Activated gamma-delta T cell (primary cell): ENCODE measurements at places on chromosomes 6 and 20.

DNA sequence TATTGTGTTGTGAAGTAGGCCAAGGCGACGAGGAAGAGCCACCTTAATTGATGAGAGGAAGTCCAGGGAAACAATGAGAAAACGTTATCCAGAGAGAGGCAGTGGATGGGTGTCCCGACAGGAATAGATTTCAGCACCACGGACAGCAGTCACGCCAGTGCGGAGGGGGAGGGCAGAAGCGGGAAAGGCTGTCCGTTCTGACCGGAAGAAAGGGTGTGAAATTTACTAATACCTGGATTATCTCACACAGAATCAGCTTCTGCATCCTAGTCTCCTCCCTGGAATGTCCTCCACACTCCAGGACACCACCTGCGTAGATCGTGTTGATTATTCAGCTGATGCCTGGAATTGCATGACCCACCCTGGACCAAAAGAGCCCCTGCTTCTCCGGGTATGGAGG is 7.4 kb upstream of the BPIFA3 start:
- no peak for DNase-seq

DNA sequence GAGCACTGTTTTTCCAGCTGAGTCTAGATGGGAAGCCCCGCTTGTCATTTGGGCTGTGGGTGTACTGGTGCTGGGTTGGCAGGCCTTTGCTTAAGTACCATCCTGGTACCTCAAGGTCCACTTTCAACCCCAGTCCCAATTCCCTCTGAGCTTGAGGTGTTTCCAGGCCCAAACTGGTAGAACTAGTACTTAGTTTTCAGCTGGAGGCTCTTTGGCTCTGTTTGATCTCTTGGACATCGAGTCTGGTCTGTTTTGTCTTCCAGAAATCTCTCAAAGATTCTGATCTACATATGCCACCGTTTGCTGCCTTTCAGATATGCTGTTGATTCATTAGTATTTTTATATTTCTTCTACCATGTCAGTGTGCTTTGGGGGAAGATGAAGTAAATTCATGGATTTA is 61.8 kb upstream of the GNRH2 start:
- no peak for DNase-seq

GRCh38 chr20:38143238-38143645 is 21.8 kb downstream of the TGM2 start:
- DNase-seq, result no peak

DNA sequence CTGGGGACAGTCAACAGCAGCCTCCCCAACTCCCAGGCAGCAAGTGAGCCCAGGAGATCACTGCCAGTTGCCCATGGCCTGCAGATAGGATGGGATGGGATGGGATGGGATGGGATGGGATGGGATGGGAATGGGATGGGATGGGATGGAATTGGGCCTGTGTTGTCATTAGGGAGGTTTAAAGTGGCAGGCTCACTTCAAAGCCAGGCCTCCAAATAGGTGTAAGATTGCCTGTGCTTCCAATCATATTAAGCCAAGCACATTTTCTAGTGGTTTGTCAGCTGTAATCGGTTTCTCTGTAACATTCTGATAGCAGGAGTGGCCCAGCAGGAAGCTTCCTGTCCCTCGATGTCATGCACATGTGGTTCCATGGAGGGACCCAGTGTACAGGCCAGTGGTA is 82.7 kb upstream of the NXT1 start:
- no peak for DNase-seq

GRCh38 chr20:37315021-37315451 is 25.6 kb downstream of the MANBAL start:
- DNase-seq, result no peak

DNA sequence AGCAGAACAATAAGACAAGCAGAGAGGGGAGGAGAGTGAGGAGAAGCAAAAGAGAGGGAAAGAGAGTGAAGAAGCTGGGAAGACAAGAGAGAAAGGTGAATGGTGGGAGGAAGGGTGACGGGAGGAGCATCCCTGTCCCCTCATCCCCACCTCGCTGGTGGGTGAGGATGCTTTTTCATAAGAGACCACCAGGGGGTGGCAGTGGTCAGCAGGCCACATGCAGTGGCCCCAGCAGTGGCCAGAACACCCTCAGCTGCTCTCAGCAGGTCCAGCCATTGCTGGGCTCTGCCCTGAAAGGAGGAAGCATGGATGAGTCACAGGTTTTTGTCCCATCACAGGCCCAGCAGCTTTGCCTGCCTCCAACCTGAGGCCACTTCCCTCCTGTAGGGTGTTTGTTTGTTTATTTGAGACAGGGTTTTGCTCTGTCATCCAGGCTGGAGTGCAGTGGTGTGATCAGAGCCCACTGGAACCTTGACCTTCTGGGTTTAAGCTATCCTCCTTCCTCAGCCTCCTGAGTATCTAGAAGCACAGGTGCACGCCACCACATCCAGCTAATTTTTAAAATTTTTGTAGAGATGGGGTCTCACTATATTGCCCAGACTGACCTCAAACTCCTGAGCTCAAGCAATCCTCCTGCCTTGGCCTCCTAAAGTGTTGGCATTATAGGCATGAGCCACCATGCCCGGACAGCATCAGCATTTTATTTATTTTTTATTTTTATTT is 24.0 kb downstream of the FGD2 start:
- DNase-seq, result no peak

GRCh38 chr6:133817460-133818047 is 71.4 kb upstream of the TCF21 start:
- DNase-seq, result no peak
